NK-92 treated with Interleukin-12 subunit alpha and Interleukin-12 subunit beta, amount 100 ng/mL, for 24 hours (cell line): ENCODE measurements at places on chromosomes 16 and 17.

- no peak for DNase-seq
These were observed 930.1 kb upstream of the EEF2KMT start for GRCh38 chr16:6027733-6028132.

GRCh38 chr16:3730161-3731125 lies 13.1 kb upstream of the TRAP1 start:
- DNase-seq = no peak

- DNase-seq = peak; percentile 12
These were observed 4.9 kb downstream of the OR4D1 start for GRCh38 chr17:58153046-58153445.

DNA sequence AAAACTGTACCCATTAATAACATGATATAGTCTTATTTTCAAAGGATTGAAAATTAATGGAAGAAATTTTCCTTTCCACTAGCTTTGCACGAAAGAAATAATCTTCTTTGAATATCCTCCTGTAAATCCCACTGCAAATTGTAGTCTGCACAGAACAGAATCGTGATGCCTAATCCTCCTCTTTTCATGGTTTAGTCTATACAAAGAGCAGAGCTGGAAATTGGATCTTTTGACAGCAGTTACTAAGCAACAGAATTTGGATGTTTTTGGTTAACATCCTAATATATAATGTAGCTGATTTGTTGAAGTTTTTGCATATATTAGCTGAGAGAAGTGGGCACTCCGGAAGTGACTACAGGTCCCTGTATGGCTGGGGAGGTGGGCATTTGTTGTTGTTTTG lies 98.6 kb downstream of the WNT3 start:
- DNase-seq = no peak

DNA sequence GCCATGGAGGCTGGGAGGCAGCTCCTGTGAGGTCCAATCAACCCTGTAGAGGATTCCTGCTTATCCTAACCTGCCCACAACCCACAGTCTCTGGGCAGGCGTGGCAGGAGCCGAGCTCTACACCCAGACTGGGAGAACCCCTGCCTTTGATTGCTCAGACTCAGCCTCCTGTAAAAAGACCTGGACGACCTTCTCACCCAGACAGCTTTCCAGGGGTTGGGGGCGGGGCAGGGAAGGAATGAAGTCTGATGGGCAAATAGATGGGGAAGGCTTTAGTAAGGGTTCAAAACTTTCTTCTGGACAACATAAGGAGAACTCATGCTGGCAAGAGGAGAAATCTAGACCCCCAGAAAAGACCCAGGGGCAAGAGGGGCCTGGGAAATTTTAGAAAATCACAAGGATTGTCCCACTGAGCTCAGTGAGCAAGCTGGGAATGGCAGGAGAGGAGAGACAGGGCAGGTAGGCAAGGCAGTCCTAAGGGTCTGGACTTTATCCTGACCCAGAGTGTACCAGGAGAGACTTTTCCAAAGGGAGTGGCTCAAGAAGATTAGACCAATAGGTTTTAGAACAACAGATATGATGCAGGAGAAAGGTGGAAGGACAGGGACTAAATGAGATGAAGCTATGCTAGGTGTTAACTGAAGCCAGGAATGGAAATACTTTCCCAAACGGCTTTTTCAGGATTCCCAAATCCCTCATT lies 70.8 kb downstream of the TMEM132E start:
- no peak for DNase-seq

DNA sequence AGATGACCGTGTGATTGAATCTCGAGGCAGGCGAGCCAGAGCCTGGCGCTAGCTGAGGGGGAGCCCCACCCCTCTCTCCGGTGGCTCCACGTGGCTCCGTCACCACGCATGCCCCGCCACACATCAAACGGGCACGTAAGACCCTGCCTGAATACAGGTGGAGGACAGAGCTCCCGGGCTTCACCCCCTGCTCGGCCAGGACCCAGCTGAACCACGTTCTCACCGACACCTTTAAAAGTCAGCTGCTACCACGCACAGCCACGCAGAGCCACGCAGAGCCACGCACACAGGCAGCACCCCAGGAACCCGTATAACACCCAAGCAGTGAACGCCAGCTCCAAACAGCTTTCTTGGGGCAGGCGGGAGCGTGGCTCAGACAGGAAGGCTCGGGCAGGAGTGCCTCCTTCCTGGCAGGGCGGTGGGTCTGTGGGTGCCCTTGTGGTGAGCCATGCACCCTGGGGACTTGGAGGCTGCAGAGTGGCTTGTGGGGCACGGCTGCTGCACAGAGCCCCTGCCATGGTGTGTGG lies 4.4 kb downstream of the TMEM204 start:
- DNase-seq = no peak

GRCh38 chr17:15649861-15650421 lies 30.4 kb upstream of the FBXW10B start:
- DNase-seq = no peak

DNA sequence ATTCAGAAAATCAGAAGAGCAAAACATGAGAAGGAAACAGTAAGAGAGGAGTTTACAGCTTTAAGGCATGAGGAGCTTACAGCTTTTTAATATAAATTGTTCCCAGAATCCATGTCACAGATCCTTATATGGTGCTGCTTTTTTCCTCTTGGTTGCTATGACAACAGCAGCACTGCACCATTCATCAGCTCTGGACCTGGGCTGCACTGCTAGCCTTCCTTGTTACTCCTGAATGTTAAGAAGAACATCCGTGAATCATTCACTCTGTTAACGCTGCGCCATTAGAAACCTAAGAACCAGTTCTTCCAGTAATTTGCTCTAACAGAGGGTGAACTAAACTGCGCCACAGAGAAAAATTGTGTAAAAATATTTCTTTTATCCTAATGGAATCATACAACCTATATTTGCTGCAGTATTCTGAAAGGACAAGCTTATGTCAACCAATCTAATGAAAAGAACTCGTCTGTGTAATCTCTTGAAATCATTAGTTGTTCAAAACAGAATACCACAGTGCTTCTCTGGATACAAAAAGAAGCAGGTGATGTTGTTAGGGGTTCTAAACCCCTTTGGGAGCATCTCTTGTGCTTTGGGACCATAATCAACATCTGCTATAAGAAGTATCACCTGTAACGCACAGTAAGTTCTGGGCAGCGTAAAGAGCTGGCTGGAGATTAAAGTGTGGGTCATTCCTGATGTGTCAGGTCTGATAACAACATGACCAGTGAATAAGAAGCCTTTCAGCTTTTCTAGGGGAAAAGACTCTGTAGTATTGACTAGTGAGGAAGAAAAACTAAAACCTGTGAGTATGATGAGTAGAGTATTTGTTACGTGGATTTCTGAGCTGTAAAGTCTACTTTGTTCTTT lies 151.2 kb downstream of the TANC2 start:
- DNase-seq = no peak

DNA sequence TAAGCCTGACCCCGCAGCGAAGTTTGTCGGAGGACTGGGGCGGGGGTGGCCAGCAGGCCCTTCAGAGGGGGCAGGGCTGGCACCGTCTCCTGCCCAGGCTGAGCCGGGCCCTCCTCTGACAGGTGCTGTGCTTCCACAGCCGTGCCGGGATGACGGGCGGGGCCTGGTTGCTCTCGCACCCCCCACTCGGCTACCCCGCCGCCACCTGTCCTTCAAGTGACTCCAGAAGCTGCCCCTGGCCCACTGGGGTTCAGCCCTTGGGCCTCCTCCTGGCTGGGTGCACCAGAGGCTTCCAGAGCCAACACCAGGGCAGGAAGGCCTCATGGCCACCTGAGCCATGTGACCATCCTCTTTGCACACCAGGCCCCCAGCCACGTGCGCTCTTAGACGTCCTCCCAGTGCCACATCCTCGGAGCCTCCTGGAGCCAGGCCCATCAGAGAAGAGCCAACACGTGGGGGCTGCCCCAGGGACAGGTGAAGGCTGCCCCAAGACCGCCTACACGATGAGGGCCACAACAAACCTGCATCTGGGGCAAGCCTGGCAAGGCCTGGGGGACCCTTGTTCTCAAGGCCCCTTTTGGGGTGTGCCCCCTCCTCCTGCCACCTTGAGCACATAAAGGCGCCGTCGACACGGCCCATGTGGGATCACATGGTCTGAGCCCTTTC lies 7.2 kb downstream of the PDIA2 start:
- no peak for DNase-seq

GRCh38 chr17:1050246-1050995 lies 53.5 kb downstream of the TIMM22 start:
- no peak for DNase-seq

DNA sequence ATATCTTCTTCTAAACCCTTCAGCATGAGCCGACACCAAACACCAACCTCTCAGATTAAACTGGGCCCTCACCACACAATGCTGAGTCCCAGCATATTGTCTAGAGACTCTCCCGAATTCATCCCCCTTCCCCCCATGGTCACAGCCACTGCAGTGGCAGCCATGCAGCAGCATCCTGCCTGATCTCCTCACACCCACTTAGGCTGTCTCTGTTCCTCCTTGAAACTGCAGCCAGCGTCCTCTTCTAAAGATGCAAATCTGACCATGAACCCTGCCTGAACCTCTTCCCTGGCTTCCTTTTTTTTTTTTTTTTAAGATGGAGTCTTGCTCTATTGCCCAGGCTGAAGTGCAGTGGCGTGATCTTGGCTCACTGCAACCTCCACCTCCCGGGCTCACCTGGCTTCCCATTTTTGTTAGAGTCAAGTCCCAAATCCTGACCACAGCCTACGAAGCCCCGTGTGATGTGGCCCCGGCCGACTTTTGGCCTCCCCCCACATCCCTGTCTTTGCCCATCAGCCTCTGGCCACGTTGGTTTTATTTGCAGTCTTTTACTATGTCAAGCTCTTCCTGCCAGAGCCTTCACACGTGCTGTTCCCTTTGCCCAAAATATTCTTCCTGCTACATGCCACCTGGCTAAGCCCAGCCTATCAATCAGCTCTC lies 2.8 kb downstream of the FA2H start:
- no peak for DNase-seq

GRCh38 chr17:63332286-63332685 lies 113.8 kb downstream of the CYB561 start:
- no peak for DNase-seq

DNA sequence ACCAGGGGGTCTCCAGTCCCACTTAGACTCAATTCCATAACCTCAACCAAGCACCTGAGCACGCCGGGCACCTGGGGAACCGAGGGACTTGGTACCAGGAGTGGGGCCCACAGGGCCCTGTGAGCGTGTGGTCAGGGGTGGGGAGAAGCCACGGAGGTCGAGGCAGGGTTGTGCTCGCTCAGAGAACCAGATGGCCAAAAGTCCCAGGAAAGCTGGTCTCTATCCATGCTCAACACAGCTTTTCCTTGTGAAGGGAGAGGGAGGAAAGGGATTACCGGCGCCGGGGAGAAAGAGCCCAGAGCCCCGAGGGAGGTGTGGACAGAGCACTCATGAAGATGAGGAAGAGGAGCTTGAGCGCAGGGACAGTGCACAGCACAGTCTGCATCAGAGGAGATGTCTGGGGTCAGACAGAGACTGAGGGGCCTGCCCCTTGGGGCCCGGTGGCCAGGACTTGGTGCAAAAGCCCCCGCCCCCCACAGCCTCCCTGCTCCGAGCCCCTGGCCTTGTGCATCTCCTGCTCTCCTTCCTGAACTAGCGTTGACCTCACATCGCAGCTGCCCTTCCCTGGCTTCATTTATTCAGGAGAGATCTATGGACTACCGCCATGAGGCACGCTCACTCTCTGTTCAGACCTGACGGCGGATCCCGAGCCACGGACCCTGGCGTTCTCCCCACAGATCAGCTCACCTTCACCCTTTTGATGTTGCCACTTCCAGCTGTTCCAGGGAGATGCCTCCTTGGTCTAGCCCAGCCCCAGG lies 355.4 kb upstream of the TNRC6C start:
- no peak for DNase-seq

DNA sequence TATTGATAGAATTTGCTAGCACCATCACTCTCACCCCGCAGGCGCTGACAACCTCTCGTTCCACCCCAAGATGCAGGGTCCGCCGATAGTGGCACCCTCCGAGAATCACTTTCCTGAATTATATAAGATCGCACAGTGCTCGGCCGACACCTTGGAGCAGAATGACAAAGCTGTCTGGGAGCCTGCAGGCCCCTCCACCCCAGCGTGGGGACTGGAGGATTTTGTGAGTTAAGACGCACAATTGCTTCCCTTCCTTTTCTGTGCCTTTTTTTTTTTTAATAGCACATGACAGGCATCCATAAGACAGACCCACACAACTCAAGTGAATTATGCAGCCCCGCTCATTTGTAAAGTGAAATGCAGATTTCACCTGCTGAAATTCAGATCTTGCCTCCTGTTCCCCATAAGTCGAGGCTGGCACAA lies 155.3 kb downstream of the C16orf78 start:
- no peak for DNase-seq

DNA sequence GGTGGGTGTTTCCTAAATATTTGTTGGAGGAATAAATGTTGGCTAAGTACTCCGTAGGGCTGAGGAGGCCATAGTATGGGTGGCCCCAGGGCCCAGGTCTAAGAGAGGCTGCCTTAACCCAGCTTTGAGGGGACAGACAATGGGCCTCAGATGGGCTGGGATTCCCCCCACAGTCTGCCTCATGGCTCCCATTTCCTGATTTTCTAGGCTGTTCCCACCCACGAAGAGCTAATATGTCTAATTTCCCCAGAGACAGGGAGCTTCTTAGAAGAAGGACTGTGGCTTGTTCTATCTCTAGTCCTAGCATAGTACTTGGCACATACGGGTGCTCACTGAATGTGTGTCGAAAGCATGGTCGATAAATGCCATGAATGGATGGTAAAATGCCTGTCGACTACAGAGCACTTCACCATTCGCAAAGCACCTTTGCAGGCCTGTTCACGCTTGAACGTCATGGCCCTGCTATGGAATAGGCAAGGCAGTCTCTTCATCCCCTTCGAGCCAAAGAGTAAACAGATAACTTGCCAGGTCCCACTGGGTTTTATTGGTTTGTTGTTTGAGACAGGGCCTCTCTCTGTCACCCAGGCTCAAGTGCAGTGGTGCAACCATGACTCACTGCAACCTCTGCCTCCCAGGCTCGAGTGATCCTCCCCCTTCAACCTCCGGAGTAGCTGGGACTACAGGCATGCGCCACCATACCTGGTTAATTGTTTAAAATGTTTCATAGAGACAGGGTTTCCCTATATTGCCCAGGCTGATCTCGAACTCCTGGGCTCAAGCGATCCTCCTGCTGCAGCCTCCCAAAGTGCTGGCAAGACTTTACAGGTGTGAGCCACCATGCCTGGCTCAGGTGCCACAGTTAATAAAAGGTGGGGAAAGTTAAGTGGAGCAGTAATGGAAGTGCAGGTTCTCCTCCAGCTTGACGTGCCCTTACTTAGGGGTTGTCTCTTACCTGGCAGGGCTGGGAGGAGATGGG lies 9.7 kb downstream of the CHAD start:
- no peak for DNase-seq

DNA sequence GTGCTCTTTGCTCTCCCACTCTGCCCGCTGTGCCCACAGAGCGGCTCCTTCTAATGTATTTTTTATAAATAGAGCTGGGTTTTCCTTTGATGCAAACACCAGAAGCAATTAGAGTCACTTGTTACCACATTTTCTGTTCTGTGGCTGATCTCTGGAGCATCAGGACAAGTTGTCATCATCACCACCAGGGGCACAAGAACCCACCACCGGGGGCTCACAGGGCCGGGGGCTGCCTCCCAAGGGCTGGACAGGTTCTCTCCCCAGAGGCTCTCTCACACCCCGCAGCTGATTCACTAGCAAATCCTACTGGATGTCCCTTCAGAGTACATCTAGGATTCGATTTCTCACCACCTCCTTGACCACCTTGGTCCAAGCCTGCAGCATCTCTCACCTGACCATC lies 18.5 kb downstream of the C16orf82 start:
- DNase-seq = no peak
